ENCODE measurements at places on chromosomes 5 and 9.

GRCh38 chr5:120207129-120207528 lies 257.0 kb upstream of the PRR16 start:
- no peak for DNase-seq

- DNase-seq, result no peak
Measured at GRCh38 chr5:77946381-77947040, 170.4 kb upstream of the TBCA start.

- DNase-seq, result peak; percentile 29
Measured at GRCh38 chr5:128083811-128084227, 253 bp downstream of the SLC12A2 start.

DNA sequence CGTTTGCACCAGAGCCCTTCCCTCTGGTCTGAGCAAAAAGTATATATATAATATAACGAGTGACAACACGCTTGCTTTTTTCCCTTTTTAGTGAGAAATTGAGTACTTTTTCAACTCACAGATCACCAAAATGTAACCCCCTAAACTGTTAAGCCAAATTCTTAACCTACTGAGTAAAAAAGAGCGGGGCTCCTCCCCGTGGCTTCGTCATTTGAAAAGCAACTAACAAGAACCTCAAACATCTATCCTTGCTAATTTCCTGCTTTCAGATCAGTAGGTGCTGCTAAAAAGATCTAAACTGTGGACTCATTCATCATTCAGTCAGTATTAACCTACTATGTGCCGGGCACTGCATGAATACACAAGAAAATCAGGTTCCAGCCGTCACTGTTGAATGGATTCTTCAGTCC lies 1.0 kb upstream of the PTBP3 start:
- DNase-seq, result no peak

- no peak for DNase-seq
Measured at GRCh38 chr5:543755-544674, 19.8 kb upstream of the SLC9A3 start.

GRCh38 chr9:96048104-96048955 lies 172.8 kb downstream of the ERCC6L2 start:
- DNase-seq, result no peak

DNA sequence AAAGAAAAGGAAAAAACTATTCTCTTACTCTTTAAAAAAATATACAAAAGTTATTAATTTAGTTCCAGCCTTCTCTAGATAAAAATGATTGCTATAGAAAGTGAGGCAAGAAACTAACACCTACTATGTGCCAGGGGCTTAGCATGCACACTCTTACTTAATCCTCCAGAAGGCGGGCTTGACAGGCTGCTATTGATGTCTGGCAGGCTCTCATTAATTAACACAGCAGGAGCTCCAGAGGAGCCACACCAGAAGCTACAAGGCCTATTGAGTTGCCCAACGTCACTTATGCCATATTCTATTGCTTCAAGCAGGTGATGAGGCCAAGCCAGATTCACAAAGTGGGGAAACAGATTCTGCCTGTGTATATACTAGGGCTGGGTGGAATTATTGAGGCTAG lies 54.6 kb upstream of the CLINT1 start:
- no peak for DNase-seq

DNA sequence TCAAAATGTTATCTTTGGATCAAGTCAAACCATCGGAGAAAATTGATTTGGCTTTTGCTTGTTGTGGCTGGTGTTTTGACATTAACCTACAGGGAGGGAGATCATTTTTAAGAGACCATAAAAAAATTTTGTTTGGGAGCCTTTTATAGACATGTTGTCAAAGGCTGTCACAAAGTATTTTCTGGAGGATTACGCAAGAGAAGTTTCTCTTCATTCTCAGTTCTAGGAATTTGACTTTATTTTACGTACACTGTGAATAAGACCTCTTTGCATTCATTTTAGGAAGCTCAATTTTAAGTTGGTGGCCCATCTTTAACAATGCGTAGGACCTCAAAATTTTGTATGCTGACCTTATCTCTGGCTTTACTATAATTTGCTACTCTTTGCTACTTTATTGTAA lies 50.2 kb upstream of the SLC44A1 start:
- DNase-seq, result no peak

DNA sequence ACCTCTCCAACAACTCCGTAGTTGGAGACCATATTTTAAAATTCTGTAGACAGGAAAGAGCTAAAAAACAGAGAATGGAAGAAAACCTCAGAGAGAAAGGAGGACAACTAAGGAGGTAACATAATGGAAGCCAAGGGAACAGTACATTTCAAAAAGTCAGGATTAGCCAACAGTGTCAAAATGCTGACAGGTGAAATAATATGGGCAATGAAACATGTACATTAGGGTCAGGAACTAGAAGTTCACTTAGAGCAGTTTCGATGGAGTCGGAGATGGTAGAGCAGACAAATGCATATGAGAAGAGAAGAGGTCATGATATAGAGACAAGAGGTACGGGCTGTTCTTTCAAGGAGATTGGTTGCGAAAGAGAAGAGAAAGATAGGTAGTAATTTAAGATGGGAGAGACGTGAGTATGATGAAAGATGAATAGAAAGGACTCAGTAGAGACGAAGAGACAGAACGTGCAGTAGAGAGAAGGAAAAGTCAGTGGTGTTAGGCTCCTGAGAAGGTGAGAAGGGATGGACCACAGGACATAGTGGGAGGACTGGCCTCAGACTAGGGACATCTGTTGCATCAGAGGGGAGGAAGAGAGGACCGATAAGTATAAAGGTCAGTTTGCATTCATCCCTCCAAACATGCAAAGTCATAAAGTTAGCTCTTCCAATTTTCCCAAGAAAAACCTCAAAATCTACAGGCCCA lies 25.6 kb downstream of the NRG2 start:
- DNase-seq, result no peak

- no peak for DNase-seq
Measured at GRCh38 chr5:76269932-76270610, 133.0 kb upstream of the IQGAP2 start.

- no peak for DNase-seq
Measured at GRCh38 chr5:61342071-61342501, 10.0 kb downstream of the ZSWIM6 start.

- DNase-seq, result no peak
Measured at GRCh38 chr5:92554447-92555085, 1026.5 kb downstream of the NR2F1-AS1 start.

GRCh38 chr5:125499636-125500332 lies 753.3 kb upstream of the ZNF608 start:
- no peak for DNase-seq

GRCh38 chr5:87155106-87155505 lies 112.6 kb upstream of the RASA1 start:
- no peak for DNase-seq
